ENCODE measurements at places on chromosomes 13 and 19.

GRCh38 chr13:111920932-111921705 lies 145.8 kb upstream of the SOX1 start:
- DNase-seq = no peak

DNA sequence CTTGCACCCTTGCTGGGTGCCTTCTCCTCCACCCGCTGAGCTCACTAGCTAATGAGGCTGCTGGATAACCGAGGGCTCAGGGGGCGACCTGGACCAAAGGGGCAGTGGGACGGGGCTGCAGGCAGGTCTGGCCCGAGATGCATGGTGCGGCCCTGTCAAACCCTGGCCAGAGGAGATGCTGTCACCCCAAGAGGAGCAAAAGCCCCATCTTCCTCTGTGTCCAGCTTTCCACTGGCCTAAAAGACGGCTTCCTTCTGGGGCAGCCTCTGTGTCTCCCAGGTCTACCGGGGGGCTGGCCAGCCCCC lies 261.8 kb downstream of the TBC1D4 start:
- DNase-seq = no peak

GRCh38 chr19:29867984-29868383 lies 56.2 kb downstream of the CCNE1 start:
- DNase-seq = no peak

GRCh38 chr13:30895773-30896172 lies 10.3 kb upstream of the MEDAG start:
- peak; percentile 41 for DNase-seq

GRCh38 chr13:95948656-95949055 lies 104.5 kb downstream of the UGGT2 start:
- no peak for DNase-seq

DNA sequence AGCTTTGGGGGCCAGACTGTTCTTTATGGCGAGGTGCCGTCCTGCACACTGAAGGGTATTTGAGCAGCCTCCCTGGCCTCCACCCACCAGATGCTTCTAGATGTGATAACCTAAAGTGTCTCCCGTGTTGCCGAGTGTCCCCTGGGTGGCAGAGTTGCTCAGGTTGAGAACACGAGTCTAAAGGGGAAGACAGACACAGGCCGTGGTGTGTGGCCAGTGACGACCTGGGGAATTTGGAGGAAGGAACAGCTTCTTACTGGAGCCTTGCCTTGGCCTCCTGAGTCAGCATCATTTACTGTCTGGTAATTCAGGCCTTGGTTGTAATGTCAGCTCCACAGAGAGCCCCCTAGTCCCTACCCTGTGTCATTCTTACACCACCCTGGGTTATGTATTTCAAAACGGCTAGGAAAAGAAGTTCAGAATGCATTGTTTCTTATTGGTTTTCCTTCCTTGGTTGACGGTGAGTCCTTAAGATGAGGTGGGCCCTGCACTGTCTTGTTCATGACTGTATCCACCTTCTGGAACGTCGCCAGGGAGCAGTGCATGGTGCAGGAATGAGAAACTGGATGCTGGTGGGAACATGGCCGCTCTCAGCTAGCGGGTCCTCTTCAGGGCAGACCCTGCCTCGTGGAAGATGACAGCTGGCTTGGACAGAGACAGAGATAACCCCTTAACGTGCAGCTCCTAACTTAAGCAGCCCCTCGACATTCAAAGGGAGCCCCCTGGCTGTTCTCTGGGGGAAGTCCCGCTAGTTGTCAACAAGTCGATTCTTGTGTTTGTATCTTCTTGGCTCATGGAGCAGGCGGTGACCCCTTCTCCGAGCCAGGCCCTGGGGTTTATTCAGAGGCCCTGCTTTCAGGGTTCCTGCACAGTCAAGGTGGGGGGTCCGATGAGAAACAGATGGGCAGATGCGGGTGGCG lies 7.2 kb downstream of the SIN3B start:
- no peak for DNase-seq

GRCh38 chr13:33286128-33286527 lies 573 bp upstream of the STARD13 start:
- no peak for DNase-seq

DNA sequence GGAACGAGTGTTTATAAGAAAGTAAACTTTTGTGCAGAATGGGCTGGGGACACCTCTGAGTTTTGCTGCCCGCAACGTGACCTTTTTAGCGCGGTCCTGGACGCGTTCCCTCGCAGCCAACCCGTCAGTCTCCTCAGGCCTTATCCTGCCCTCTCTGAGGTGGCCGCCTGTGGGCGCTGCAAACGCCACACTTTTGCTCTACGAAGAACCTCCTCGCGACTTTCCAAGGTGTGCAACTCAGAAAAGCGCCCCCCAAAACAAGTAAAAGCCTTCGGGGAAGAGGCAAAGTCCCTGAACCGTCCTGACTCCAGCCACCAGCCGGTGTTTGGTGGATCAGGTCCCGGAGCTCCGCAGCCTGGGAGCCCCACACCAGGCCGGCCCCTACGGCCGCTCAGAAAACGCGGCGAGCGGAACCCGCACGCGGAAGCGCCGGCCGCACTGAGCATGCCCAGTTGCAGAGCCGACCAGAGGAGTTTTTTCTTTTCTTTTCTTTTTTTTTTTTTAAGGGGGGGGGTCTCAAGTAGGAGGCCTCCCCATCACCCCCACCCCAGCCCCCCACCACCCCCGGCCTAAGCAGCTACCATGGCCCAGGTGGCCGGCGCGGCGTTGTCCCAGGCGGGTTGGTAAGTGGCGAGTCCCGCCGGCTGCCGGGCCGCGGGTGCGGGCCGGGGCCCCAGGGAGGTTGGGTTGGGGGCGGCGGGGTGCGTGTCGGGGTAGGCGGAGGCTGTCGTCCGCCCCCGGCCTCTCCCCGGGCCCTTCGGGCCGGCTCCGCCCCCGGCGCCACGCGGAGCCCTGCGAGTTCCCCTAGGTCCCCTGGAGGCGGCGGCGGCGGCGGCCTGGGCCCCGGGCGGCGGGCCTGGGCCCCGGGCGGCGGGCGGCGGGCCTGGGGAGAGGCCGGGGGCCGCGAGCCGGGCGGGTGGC lies at the start of gene TDRD3:
TSS of gene TDRD3 (plus strand) at position 438 of the 921 bp plus-strand sequence. CDS start at position 583, 145 bp downstream.
- no peak for DNase-seq

DNA sequence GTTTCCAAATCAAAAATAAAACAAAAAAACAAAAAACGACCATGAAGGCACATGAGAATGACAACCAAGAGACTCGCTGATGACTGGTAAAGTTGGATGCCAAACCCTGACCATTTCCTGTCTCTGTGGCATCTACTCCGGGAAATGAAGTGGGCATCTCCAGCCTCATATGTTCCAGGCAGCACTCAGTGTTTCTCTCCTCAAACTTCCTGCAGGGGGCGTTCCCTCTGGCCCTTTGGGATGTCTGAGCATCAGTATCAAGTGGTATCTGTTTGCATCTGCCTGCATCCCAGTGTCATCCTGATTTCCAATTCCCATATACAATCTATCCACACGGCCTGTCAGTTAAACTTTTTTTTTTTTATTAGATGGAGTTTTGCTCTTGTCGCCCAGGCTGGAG lies 9.8 kb upstream of the SIGLEC12 start:
- DNase-seq = no peak

DNA sequence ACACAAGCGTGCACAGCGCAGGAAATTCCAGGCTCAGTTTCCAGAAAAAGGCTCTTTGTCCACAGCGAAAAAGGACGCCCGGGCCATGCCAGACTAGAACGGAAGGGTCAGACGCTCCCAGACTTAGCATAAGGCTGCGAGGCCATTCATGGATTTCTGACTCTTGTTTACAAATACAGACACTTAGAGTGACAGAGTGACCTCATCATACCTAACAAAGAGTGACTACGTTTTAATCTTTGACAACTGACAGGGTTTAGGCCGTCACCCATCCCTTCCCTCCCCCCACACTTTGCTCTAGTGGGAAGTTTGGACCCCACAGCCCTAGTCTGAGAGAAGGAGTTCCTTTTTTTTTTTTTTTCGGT lies 418 bp upstream of the ZNF709 start:
- DNase-seq = no peak

DNA sequence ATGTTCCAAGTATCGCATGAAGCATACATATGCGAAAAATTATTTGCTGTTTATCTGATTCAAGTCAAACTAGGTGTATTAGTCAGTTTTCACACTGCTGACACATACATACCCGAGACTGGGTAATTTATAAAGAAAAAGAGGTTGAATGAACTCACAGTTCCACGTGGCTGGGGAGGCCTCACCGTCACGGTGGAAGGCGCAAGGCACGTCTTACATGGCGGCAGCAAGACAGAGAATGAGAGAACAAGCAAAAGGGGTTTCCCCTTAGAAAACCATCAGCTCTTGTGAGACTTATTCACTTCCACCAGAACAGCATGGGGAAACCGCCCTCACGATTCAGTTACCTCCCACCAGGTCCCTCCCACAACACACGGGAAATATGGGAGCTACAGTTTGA lies 13.0 kb upstream of the PROZ start:
- DNase-seq = no peak
